ENCODE measurements at places on chromosomes 16 and 17.

GRCh38 chr16:67361038-67361437, 32.3 kb downstream of the TPPP3 start:
- no peak for DNase-seq

- no peak for DNase-seq
Observed at GRCh38 chr16:28140788-28141618, 70.8 kb downstream of the XPO6 start.

DNA sequence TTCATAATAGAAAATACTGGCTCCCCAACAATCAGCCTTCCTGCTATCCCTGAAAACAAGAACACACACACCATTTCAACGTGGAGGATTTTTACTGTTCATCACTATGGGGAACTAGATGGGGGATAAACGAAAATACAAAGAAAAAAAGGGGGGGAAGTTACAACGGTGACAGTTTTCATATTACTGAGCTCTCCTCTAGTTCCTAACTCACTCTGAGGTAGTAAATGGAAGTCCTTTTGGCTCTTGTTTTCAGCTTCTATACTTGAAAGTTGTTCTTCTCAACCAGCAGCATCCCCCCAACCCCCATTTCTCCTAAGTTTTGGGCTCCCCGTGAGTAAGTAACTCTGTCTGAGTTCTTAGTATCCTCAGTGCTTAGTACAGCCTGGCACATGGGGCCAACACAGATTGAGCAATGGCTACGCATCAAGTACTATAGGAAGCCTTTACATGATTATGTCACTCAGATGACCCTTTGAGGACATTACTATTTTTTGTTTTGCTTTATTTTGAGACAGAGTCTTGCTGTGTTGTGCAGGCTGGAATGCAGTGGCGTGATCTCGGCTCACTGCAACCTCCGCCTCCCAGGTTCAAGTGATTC, 4.2 kb upstream of the CORO7 start:
- DNase-seq: no peak

DNA sequence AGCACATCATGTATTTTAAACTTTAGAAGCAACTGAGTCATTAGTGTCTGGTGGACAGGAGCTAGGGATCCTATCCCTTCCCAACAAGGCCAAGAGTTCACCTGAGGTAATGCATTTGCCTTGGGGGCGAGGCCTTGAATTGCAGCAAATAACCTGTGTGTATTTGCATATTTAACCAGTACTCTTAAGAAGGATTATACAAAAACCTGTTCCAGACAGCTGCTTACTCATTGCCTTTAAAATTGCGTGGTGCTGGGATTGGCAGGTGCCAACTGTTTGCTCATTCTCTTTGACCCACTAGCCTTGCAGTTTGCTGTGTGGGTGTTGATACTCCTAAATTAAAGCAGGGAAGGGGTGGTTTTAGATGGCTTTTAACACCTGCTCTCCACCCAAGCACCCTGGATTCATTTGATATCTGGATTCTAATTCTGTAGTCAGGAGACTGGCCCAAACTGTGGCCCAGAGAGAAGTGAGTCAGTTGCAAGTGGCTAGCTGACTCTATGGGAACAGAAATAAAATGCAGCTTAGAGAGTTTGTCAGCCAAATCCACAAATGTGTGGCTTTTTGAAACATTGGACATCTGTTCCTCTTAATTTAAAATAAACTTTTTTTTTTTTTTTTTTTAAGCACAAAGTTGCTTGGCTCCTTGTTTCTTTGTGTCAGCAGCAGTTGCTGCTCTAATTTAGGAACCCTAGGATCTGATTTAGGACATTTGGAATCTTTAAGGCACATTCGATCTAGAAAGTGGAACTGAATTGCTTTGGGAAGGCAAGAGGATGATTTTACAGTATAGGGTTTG, 46.9 kb downstream of the TUBD1 start:
- peak; percentile 94 for DNase-seq

DNA sequence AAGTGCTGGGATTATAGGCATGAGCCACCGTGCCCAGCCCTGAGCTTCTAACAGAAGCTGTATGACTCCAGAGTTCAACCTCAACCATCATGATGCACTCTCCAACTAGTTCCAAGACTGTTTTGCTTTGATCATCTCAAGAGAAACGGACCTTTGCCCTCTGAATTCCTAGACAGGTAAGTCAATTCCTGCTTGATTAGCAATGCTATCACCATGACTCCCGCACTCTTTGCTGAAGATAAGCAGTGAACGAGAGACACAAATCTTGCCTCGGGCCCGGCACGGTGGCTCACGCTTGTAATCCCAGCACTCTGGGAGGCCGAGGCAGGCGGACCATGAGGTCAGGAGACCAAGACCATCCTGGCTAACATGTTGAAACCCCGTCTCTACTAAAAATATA, 22.2 kb downstream of the ANKFY1 start:
- no peak for DNase-seq

GRCh38 chr17:57662644-57663308, 82.3 kb downstream of the CCDC182 start:
- peak; percentile 96 for DNase-seq

- no peak for DNase-seq
Observed at GRCh38 chr16:1188432-1189189, 35.7 kb downstream of the CACNA1H start.

DNA sequence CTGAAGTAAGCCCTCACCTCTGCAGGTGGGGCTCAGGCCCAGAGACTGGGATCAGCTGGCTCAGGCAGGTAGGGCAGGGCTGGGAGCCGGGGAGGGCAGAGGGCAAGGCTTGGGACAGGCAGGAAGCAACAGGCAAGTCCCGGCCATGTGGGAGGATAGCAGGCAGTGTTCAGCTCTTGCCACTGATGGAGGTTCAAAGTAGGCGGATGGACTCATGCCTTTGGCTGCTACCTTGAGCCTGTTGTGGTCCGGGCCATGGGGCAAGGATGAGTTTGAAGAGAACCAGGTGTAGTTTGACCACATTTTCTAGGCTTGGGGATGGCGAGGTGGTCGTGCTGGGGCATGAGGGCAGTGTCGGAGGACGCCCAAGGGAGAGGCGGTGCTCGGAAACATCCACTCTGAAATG, 2.7 kb downstream of the PRCD start:
- DNase-seq: no peak

- DNase-seq: no peak
Observed at GRCh38 chr16:61644736-61645135, 391.5 kb downstream of the CDH8 start.

- DNase-seq: no peak
Observed at GRCh38 chr16:50257876-50258275, 8.5 kb upstream of the ADCY7 start.
